ENCODE measurements at places on chromosomes 7 and 10. TPM values are rescaled to one million over a fixed set of nuclear protein-coding genes. Genes with fewer than 3 reads are reported as not detected.

The AKR1C8 gene
- polyA plus RNA-seq = not detected

DNA sequence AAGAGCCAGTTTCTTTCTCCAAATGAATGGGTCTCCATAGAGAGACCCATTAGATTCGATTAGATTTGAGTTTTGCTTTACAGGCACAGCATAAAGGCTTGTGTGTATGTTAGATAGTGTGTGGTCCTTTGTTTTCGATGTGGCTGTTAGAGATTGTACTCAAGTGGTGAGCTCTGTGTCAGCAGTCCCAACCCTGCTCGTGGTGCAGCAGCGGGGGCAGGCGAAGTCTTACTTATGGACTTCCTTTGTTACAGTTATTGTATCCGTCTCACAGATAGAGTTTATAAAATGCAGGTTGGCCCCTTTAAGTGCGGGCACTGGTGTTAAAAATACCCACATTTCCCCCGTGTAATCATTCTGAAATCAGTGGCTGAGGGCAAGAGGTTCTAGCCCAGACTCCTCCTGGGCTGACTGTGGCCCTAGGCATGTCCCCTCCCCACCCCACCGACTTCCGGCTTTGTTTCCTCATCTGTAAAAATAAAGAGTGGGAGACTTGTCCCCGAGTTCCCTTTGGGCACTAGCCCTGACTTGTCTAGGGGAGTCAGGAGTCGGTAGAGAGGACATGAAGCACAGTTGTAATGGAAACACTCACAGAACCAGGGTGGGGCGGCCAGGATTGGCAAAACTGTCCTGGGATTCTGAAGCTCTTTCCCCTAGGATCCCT lies 28.6 kb downstream of the MTURN start:
- no peak for DNase-seq

The COL26A1 gene
- polyA plus RNA-seq = 0.48 TPM

GRCh38 chr10:9944690-9945089 lies 1073.0 kb upstream of the CELF2 start:
- DNase-seq = no peak

GRCh38 chr10:96301616-96302015 lies 2.6 kb upstream of the DNTT start:
- DNase-seq = no peak

DNA sequence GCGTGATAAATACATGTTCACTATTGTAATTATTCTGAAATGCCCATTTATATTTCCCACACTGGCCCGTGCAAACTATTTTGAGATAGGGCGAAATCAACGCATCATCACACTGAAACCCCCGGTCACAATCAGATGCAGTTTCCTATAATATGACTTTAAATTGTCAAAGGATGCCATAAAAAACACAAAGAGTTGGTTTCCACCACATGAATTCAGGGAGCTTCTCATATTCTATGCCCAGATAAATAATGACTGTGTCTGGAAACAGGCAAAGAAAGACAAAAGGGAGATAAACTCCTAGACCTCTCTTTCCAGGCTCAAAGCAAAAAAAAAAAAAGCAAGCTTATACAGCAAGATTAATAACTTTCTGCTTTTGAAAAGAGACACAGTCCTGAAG lies 375.8 kb upstream of the AKR1E2 start:
- no peak for DNase-seq

DNA sequence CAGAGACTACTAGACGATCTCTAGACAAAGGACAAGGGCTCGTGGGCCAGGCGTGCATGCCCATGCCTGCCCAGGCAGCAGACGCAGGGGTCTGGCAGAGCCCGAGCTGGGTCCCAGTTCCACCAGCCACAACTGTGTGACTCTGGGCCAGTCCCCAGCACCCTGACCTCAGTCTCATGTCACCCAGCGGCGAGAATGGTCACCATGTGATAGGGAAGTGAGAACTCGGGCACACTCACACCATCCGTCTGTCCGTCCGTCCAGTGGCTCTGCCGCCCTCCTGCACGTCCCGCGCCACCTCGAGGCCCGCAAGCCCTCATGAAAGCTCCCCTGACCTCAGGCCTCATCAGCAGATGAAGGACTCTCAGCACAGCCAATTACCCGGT lies 280.0 kb downstream of the ELFN1 start:
- no peak for DNase-seq

All from BJ (cell line).